Naive thymus-derived CD8-positive, alpha-beta T cell (primary cell): ENCODE measurements at places on chromosomes 3 and 15.

DNA sequence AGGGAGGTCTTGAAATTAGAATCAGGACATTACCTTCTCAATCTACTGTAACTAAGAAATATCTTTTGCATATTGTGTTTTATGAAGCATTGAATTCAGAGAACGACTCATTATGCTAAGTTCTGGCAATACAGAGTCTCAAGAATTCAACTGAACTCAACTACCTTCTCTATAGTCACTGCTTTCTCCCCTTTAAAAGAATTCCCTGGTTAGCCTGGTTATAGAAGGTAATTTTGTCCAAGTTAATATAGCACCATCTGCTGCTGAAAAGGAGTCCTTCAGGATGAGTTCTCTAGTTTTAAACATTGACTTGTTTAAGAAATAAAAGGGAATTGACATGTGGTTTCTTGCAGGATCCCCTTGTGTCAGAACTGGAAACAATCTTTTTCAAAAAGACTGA, 60.2 kb downstream of the IL16 start:
- no peak for DNase-seq

GRCh38 chr15:35306361-35306981, 221.4 kb upstream of the NANOGP8 start:
- DNase-seq, result no peak

DNA sequence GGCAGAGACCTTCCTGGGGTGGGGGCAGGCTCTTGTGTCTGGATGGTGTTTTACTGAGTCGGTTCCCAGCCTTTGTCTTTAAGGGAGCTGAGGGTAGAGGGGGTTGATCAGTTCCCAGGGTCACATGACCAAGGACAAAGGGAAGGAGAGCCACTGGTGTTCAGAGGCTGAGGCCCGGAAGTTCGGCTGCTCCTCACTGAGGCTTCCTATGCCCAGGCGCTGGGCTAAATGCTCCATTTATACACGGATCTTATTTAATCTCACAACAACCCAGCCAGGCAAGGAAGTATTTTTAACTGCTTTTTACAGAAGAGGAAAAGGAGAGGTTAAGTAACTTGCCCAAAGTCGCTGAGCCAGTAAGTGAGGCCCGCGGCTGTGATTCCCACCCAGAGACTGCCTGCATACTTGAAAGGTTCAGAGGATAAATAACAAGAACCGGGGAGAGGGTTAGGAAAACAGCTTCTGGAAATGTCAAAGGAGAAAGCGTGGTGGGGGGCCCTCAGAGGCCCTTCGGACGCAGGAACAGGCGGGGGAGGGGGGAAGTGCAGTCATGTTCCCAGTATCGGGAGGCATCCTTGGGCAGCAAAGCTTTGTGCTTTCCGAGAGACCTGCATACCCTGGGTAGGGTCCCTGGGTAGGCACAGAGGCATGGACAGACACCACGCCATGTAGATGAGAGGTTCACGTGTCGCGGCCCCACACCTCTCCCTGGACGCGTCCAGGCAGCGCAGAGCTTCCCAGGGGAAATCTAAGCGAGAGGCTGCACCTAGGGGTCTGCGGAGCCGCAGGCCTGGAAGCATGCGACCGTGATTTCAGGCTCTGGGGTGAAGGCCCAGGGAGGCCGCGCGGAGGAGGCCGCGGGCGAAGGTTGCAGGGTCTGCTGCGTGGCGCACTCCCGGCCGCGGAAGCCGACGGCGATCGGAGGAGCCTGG, 21.3 kb downstream of the EPHB3 start:
- no peak for DNase-seq

GRCh38 chr15:57652481-57652880, 54.0 kb upstream of the POLR2M start:
- DNase-seq, result no peak

DNA sequence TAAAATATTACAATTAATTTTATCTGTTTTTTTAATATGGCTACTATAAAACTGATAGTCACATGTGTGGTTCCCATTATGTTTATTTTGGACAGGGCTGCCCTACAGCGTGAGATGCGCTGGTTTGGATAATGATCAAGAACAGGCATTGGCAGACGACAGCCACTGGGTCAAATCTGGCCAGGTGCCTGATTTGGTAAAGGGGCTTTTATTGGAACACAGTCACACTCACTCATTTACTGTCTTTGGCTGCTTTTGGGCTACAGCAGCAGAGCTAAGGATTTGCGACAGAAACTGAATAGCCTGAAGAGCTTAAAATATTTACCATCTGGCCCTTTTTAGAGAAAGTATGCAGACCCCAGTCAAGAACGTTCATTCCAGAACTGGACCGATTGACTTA, 724.2 kb upstream of the CFAP20DC start:
- no peak for DNase-seq

GRCh38 chr3:45759851-45760250, 36.5 kb downstream of the SLC6A20 start:
- no peak for DNase-seq
